ENCODE measurements at places on chromosomes 5 and 9.

DNA sequence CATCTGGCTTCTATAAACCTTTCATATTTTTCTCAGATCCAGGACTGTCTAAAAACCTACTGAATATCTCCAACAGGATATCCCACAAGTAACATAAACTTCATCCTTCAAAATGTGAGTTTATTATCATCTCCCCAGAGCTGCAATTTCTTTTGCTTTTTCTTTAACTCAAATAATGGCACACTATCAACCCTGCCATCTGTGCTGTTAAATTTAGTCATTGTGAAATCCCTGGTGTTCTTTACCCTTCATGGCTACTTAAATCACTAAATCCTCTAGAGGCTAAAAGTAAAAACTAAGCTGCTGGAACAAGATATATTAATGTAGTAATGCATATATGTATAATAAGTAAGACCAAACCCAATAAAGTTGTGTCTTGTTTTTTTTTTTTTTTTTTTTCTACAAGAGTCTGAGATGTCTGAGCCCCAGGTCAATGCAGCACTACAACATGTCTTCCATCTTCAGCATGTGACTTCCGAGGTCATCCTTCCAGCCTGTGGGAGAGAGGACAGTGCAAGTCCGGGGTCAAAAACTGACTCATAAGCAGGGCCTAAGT, 362.9 kb downstream of the ADGRV1 start:
- DNase-seq = no peak

- peak; percentile 29 for DNase-seq
These were observed 14.4 kb upstream of the SCGB3A1 start for GRCh38 chr5:180605554-180606214.

- DNase-seq = no peak
These were observed 20.3 kb upstream of the TTC33 start for GRCh38 chr5:40775846-40776657.

DNA sequence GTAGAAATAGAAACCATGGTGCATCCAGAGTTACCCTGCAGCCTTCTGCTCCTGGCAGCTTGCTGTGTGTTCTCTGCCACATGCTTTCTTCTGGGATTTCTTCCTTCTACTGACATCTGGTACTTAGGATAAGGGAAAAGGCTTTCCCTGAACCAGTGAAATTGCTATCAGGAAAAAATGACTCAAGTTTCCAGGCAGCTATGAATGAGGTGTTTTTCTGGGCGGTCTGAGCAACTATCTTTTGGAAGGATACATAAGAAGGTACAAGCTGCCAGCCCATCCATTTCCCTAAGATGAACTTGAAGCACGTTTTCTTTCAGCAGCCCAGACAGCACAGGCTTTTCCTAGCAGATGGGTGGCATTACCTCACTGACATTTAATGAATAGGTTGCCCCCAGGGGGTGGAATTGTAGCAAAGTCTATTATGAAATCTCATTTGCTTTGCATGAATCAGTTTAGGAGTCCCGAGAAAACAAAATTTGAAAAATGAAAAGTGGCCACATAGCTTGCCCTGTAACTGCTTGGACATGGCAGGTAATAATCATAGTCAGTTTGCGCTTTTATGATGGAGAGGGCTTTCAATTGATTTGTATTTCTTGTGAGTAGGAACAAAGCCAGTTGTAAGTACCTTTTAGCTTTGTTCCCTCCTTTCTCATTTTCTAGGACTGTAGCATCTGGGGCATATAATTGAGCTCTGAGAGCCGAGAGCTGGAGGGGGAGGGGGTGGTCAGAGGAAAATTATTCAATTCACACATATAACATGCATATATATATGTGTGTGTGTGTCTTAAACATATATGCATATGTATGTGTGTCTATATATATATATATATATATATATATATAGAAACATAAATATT, 108.5 kb downstream of the C9orf152 start:
- peak; percentile 74 for DNase-seq

Data from HFFc6 (cell line).